Aortic smooth muscle cell (primary cell): ENCODE measurements at places on chromosomes 6 and 20. TPM values are rescaled to one million over a fixed set of nuclear protein-coding genes. Genes with fewer than 3 reads are reported as not detected.

GSTA3 gene
- total RNA-seq, result 0.19 TPM in 1 of 2 replicates, not detected in the other

ERVFRD-1 gene
- total RNA-seq, result not detected in 2 replicates

RIMS4 gene
- total RNA-seq, result 0.06 TPM in 1 of 2 replicates, not detected in the other

SPATA25 gene
- 1.4 and 1.5 TPM in 2 replicates for total RNA-seq

SCRT2 gene
- total RNA-seq, result not detected in 2 replicates

MLN gene
- not detected in 2 replicates for total RNA-seq

RBL1 gene
- 8.6 and 12.4 TPM in 2 replicates for total RNA-seq

TMEM244 gene
- not detected in 2 replicates for total RNA-seq

ATG5 gene
- total RNA-seq, result 46.8 and 50.3 TPM in 2 replicates

FAM135A gene
- total RNA-seq, result 6.1 and 8.8 TPM in 2 replicates

KIF16B gene
- 18.0 and 18.8 TPM in 2 replicates for total RNA-seq

DNAH8 gene
- under 0.01 TPM in 2 replicates for total RNA-seq

COL9A1 gene
- total RNA-seq, result not detected in 2 replicates

WRNIP1 gene
- total RNA-seq, result 46.8 and 49.9 TPM in 2 replicates

MACROD2 gene
- 0.40 and 0.56 TPM in 2 replicates for total RNA-seq

ATP5F1E gene
- total RNA-seq, result 38.8 and 49.7 TPM in 2 replicates

SLC4A11 gene
- total RNA-seq, result 0.12 and 0.26 TPM in 2 replicates

LINC00237 gene
- not detected in 2 replicates for total RNA-seq

CST5 gene
- not detected in 2 replicates for total RNA-seq

C6orf132 gene
- total RNA-seq, result 0.13 and 0.31 TPM in 2 replicates

ZSWIM1 gene
- 3.0 TPM in 2 replicates for total RNA-seq

SMIM13 gene
- 4.7 and 5.5 TPM in 2 replicates for total RNA-seq

GJA10 gene
- not detected in 2 replicates for total RNA-seq

FOXC1 gene
- total RNA-seq, result 29.8 and 36.5 TPM in 2 replicates

SIRPB1 gene
- total RNA-seq, result not detected in 2 replicates

RPP21 gene
- total RNA-seq, result 16.5 and 21.1 TPM in 2 replicates

ENPP3 gene
- total RNA-seq, result 0.25 and 0.40 TPM in 2 replicates

SYNDIG1 gene
- total RNA-seq, result 3.2 and 5.1 TPM in 2 replicates

WFDC12 gene
- not detected in 2 replicates for total RNA-seq

PRSS35 gene
- total RNA-seq, result 1.6 and 8.7 TPM in 2 replicates

ZBTB24 gene
- 5.4 and 6.2 TPM in 2 replicates for total RNA-seq

C6orf58 gene
- total RNA-seq, result 0.06 TPM in 1 of 2 replicates, not detected in the other

SLC22A2 gene
- 0.13 TPM in 1 of 2 replicates, not detected in the other for total RNA-seq

STMND1 gene
- total RNA-seq, result not detected in 2 replicates

RFX6 gene
- not detected in 2 replicates for total RNA-seq

EEF1A2 gene
- 0.06 and 0.13 TPM in 2 replicates for total RNA-seq

WFDC5 gene
- total RNA-seq, result not detected in 2 replicates

EBF4 gene
- total RNA-seq, result 0.13 and 0.25 TPM in 2 replicates

CDH4 gene
- total RNA-seq, result not detected in 2 replicates

NINL gene
- 7.0 and 9.6 TPM in 2 replicates for total RNA-seq

PFDN4 gene
- total RNA-seq, result 75.2 and 128 TPM in 2 replicates

MEP1A gene
- not detected in 2 replicates for total RNA-seq
